SJSA1 (cell line): ENCODE measurements at places on chromosomes 13 and 19.

GRCh38 chr13:83007226-83007625 lies 875.0 kb downstream of the SLITRK1 start:
- no peaks in the 10 kb centered on the region for H3K27me3 ChIP-seq
- no peak for DNase-seq
- no peaks in the 10 kb centered on the region for H3K4me1 ChIP-seq
- H3K27ac ChIP-seq: no peak overlapping the region
- no peak overlapping the region for H3K4me3 ChIP-seq
- no peaks in the 10 kb centered on the region for H3K36me3 ChIP-seq

- H3K36me3 ChIP-seq: peaks cover 11% of the 10 kb centered on the region
- DNase-seq: no peak
- peak within 1 kb of the TSS; percentile 67 for H3K4me3 ChIP-seq
- H3K27ac ChIP-seq: peak within 1 kb of the TSS; percentile 30; the same call in 1 of the 2 replicates
- peaks cover 8% of the 10 kb centered on the region for H3K4me1 ChIP-seq
- H3K27me3 ChIP-seq: no peaks in the 10 kb centered on the region
These were observed at the start of gene PHLDB3 for GRCh38 chr19:43504426-43505185. Gene PHLDB3, minus strand, starts transcription at chr19:43504746. Its CDS starts 628 bp downstream, at chr19:43504118.

DNA sequence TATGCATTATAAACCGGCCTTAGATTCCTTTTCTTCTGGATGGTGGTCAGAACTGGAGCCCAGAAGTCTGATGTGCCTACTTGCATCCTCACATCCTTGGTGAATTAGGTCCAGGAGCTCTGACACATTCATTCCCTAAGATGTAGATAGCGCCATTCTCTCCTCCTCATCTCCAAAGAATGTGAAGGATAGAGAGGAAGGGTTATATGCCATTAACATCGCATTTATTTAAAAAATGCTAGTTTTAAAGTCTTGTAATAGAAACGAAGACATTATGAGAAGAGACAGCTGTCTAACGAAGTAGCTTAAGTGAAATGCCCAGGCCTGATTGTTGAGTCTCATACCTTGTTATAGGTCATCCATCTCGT lies 9.7 kb downstream of the MBNL2 start:
- H3K4me1 ChIP-seq: peaks cover 11% of the 10 kb centered on the region
- no peak overlapping the region for H3K4me3 ChIP-seq
- no peaks in the 10 kb centered on the region for H3K27me3 ChIP-seq
- no peak for DNase-seq

- H3K27me3 ChIP-seq: peaks cover 14% of the 10 kb centered on the region; the same call in 1 of the 2 replicates
- no peaks in the 10 kb centered on the region for H3K4me1 ChIP-seq
- DNase-seq: no peak
- H3K4me3 ChIP-seq: no peak overlapping the region
- no peaks in the 10 kb centered on the region for H3K36me3 ChIP-seq
These were observed 20.5 kb downstream of the EDNRB start for GRCh38 chr13:77898097-77898496.

DNA sequence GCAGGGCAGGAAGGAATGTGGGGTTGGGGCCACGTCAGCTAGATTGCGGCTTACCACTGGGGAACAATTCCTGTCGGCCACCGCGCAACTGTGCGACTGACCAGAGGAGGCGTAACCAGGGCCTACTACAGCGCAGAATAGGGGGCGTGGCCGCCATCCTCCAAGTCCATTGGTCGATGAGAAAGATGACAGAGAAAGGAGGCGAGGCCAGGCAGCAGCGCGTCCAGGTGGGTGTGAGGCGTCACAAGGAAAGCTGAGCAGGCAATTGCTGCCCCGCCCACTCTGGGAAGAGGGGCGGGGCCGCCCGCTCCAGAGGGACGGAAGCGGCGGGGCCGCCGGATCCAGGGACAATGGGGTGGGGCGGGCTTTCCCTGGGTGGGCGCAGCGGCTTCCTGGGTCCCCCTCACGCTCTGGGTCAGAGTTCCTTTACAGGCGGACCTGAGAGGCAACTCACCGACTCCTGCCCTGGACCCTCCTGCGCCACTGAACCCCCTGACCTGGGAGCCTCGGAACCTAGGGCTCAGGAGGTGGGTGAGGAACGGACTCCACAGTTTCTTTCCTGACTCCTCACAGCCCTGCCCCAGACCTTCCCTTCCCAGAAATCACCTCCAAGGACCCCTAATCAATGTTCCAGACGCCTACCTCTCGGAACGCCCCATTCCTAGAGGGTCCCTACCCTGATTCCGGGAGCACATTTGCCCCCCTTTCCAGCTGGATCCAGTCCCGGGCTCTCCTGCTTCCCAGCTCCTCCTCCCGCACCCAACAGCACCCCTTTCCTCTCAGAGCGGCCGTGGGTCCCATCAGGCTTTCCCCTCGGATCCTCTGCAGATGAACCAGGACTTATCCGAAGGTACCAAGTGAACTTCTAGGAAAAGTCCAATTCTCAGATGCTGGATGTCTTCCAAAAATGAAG lies 101.5 kb upstream of the ZNF492 start:
- no peak for DNase-seq
- no peak overlapping the region for H3K4me3 ChIP-seq
- H3K4me1 ChIP-seq: no peaks in the 10 kb centered on the region
- H3K27me3 ChIP-seq: no peaks in the 10 kb centered on the region

GRCh38 chr19:16371540-16371986 lies 46.9 kb downstream of the KLF2 start:
- peak overlapping the region; percentile 89 for H3K27ac ChIP-seq
- peaks cover 18% of the 10 kb centered on the region for H3K36me3 ChIP-seq
- H3K27me3 ChIP-seq: no peaks in the 10 kb centered on the region
- peaks cover 71% of the 10 kb centered on the region for H3K4me1 ChIP-seq
- DNase-seq: no peak

GRCh38 chr13:97261254-97262005 lies 39.3 kb downstream of the MBNL2 start:
- DNase-seq: no peak
- peaks cover 44% of the 10 kb centered on the region for H3K4me1 ChIP-seq
- no peak overlapping the region for H3K4me3 ChIP-seq
- peaks cover 3% of the 10 kb centered on the region; the same call in 1 of the 2 replicates for H3K36me3 ChIP-seq

- no peak overlapping the region for H3K4me3 ChIP-seq
- H3K27ac ChIP-seq: no peak overlapping the region
These were observed 47.9 kb upstream of the CEACAM21 start for GRCh38 chr19:41528106-41528505.

DNA sequence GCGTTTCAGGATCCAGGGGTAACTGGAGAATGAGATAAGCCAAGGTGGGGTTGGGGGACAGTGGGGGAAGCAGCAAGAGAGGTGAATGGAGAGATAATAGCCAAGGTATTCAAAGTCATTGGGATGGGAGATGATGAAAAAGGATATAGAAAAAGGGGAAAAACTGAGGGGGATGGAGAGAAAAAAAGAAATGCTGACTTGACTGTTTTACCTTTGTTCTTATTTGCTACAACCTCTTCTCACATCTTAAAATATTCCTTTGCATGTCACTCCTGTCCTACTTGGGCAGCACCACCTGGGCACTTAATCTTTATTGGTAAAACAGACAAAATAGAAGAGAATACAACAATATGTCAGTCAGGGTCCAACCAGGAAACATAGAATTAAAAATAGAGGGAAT lies 56.0 kb upstream of the FNDC3A start:
- no peaks in the 10 kb centered on the region for H3K4me1 ChIP-seq
- H3K27ac ChIP-seq: no peak overlapping the region
- no peak for DNase-seq
- no peaks in the 10 kb centered on the region for H3K36me3 ChIP-seq
- H3K4me3 ChIP-seq: no peak overlapping the region

DNA sequence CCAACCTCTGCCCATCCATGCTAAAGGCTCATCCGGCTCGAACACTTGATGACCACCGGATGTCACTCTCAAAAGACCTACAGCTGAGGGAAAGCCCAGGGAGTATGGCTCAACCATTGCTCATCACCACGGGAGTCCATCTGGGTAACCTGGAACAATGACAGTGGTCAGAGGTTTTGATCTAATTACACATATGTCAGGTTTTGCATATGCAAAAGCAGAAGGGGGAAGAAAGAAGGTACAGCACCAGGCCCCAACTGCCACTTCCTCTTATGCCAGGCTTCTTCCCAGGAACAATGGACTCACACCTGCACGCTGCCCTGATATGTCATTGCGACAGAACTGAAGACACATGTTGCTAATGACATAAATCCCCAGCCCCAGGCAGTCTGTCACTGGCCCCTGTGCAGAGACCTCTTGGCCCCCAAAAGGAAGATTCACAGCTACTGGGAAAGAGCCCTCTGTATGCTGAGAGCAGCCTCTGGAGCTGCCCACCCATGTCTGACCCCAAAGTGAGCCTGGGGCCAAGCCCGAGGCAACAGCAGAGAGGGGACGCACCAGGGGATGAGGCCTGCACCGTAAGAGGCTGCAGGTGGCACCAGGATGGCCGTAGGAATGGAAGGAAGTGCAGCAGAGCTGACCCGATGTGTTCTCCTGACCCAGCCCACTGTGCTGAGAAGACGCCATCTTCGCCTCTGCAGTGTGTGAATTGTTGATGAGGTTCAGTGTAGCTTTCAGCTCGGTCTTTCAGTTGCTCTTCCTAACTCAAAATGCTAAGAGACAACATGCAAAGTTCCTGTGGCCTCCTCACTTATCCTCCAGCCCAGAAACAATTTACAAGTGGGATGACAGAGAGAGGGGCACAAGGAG lies 26.3 kb downstream of the EPS15L1 start:
- H3K27me3 ChIP-seq: no peaks in the 10 kb centered on the region
- peak; percentile 56 for DNase-seq
- peaks cover 17% of the 10 kb centered on the region for H3K36me3 ChIP-seq
- H3K4me1 ChIP-seq: peaks cover 46% of the 10 kb centered on the region
- no peak overlapping the region for H3K4me3 ChIP-seq

DNA sequence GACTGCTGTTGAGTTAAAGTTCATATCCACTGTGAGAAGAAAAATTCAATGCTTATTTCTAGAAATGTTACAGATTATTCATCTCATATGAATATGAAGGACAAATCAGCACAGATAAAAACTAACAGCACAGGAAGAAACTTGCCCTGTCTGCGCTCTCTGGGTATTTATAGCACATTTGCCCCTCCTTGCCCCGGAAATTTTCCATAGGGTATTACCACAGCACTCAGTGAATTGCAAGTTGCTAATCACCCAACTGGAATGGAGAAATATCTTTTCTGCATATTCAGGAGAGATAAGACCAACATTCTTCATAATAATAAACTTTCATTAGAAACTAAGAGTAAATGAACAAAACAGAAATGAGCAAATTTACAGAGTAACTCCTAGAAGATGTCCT lies 318.0 kb upstream of the KLF12 start:
- H3K27ac ChIP-seq: no peak overlapping the region
- no peaks in the 10 kb centered on the region for H3K27me3 ChIP-seq
- H3K4me1 ChIP-seq: no peaks in the 10 kb centered on the region
- no peaks in the 10 kb centered on the region for H3K36me3 ChIP-seq

DNA sequence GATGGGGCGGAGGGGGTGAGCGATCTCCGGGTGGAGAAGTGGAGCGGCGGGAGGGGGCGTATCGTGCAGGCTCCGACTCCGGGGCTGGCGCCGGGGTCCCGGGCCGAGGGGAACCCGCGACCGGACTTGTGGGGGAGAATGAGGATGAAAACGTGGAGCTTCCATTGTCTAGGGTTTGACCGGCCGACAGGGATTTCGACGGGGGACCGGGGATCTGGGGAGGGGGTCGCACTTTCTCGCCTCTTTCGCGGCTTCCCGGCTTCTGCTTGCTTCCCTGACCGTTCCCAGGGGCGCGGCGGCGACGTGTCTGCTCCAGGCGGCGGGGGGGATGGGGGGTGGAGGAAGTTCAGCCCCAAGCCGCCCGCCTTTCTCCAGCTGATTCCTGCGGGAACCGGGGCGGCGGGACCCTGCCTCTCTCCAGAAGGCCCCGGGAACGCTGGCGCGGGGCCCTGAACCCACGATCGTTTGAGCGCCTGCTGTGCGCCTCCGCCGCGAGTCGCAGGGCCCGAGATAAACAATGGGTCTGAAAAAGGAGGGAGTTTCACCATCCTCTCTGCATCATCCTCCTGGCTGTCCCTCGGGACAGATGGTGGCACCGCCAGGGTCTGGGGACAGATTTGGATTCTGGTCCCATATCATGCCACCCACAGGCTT lies 790 bp downstream of the TPM4 start:
- H3K4me1 ChIP-seq: peaks cover 37% of the 10 kb centered on the region
- DNase-seq: no peak
- H3K27me3 ChIP-seq: no peaks in the 10 kb centered on the region
- peaks cover 51% of the 10 kb centered on the region for H3K36me3 ChIP-seq
- peak overlapping the region; percentile 97 for H3K4me3 ChIP-seq

- H3K27me3 ChIP-seq: peaks cover 21% of the 10 kb centered on the region
- H3K27ac ChIP-seq: no peak overlapping the region
- no peak for DNase-seq
These were observed 76.0 kb downstream of the KCTD15 start for GRCh38 chr19:33872445-33873320.

DNA sequence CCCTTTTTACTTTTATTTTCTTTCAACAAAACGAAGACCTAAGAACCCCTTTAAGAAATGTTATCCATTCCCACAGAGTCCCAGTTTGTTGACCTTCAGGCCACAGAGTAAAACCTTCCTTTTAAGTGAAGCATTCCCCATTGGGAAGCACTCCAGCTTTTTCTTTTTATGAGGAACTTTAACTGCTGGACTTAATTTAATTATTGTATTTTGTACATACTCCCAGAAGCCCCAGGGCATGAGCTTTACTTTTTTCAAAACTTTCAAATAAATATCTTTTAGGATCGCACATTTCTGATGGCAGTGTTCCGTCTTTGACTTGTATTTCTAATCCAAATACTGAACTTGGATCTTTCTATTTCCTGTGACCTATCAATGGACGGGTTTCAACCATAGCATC lies 68.9 kb downstream of the ZIC5 start:
- H3K36me3 ChIP-seq: no peaks in the 10 kb centered on the region
- peaks cover 85% of the 10 kb centered on the region for H3K27me3 ChIP-seq
- no peak overlapping the region for H3K27ac ChIP-seq
- no peak for DNase-seq
- H3K4me1 ChIP-seq: no peaks in the 10 kb centered on the region

GRCh38 chr19:54168174-54168917 lies 4.6 kb downstream of the TMC4 start:
- no peak overlapping the region for H3K4me3 ChIP-seq
- DNase-seq: peak; percentile 93
- H3K27me3 ChIP-seq: no peaks in the 10 kb centered on the region
- peaks cover 3% of the 10 kb centered on the region; the same call in 1 of the 2 replicates for H3K4me1 ChIP-seq
- H3K36me3 ChIP-seq: no peaks in the 10 kb centered on the region

GRCh38 chr19:2768365-2769132 lies 14.5 kb downstream of the SGTA start:
- H3K4me3 ChIP-seq: no peak overlapping the region
- no peaks in the 10 kb centered on the region for H3K4me1 ChIP-seq

DNA sequence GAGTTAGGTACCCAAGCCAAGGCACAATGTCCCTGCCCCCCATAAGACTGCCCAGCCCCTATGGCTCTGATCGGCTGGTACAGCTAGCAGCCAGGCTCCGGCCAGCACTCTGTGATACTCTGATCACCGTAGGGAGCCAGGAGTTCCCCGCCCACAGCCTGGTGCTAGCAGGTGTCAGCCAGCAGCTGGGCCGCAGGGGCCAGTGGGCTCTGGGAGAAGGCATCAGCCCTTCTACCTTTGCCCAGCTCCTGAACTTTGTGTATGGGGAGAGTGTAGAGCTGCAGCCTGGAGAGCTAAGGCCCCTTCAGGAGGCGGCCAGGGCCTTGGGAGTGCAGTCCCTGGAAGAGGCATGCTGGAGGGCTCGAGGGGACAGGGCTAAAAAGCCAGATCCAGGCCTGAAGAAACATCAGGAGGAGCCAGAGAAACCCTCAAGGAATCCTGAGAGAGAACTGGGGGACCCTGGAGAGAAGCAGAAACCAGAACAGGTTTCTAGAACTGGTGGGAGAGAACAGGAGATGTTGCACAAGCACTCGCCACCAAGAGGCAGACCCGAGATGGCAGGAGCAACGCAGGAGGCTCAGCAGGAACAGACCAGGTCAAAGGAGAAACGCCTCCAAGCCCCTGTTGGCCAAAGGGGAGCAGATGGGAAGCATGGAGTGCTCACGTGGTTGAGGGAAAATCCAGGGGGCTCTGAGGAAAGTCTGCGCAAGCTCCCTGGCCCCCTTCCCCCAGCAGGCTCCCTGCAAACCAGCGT lies 3.0 kb upstream of the KMT2B start:
- H3K4me3 ChIP-seq: no peak overlapping the region
- no peak overlapping the region for H3K27ac ChIP-seq
- H3K27me3 ChIP-seq: no peaks in the 10 kb centered on the region
